ENCODE measurements at places on chromosomes 6 and 20.

GRCh38 chr6:128432394-128432793 lies 88.0 kb downstream of the PTPRK start:
- DNase-seq = no peak

GRCh38 chr20:14207591-14207990 lies 129.8 kb downstream of the FLRT3 start:
- no peak for DNase-seq

DNA sequence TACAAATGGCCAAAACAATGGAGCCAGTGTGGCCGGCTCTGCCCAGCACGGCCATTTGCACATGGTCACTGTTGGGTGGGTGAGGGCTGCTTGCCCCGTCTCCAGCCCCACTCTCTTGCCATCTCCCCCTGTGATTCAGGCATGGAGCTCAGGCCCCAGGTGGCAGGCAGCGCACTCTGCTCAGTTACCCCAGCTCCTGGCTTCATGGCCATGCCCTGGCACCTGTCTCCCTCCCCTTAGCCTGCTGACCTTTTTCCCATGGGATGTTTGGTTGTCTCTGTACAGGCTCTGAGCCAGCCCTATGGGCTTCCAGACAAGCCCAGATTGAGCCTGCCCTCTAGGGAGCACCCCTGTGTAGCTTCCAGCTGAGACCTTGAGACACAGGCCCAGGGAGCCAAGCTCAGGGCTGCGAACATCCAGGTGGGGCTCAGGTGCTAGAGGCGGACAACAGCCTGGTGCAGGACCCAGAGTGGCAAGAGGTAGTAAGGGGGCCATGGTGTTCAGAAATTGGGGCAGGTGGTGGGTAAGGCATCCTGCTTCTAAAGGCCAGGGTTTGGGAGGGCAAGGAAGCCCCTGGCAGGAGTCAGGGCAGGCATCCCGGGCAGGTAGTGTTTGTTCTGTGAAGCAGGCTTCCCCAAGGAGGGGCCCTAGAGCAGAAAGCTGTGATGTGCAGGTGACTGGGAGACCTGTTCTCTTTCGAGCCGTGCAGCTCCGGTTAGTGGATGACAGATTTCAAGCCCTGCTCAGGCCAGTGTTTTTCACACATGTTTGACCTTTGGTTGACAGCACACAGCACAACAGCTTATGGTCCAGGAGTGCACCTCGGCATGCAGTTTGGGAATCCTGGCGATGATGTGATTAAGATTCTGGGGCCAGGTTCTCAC lies 17.7 kb downstream of the SYNJ2 start:
- no peak for DNase-seq

DNA sequence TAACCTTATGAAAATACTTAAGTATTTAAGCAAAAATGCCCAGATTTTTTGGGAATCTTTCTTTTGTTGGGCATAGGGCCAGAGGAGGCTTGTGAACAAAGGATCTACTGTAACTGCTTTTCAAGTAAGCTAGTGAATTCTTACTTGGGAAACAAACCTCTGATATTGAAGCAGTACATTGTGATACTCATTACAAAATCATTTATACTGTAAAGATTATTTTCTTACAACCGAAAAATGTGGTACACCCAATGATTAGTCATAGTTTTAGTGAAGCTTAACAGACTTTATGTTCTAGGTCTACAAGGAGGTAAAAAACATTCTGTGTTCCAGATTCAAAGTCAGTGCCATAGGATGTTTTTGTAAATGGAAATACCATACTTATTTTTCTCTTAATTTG lies 272.9 kb upstream of the KCNQ5 start:
- DNase-seq = no peak

GRCh38 chr20:57627339-57627738 lies 7.1 kb upstream of the ZBP1 start:
- no peak for DNase-seq

DNA sequence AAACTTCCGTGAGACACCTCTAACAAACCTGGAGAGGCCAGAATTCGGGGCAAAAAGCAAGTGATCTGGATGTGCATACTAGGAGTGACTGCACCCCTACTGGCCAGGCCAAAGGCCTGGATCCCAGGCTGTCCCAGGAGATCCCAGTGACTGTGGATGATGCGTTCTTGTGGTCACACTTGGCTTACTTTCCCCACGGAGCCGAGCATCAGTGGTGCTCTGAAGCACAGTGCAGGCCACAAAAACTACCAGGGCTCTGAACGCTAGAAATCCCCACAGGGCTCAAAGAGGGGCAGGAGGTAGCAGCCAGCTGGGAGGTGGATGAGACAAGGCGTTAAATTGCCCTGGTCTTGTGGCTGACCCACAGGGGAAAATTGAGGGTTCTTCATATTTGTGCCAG lies 7.1 kb downstream of the TRIM26 start:
- DNase-seq = no peak

GRCh38 chr20:13118676-13119075 lies 102.4 kb upstream of the ISM1 start:
- DNase-seq = no peak

GRCh38 chr6:96865055-96865405 lies 27.8 kb upstream of the GPR63 start:
- no peak for DNase-seq

- no peak for DNase-seq
Measured at GRCh38 chr6:144939921-144940320, 654.8 kb downstream of the UTRN start.

- no peak for DNase-seq
Measured at GRCh38 chr6:116208056-116208785, 45.7 kb downstream of the TSPYL4 start.

- DNase-seq = peak; percentile 45
Measured at GRCh38 chr6:17015551-17016381, 86.1 kb upstream of the STMND1 start.

- no peak for DNase-seq
Measured at GRCh38 chr6:94254689-94255088, 835.3 kb upstream of the EPHA7 start.

DNA sequence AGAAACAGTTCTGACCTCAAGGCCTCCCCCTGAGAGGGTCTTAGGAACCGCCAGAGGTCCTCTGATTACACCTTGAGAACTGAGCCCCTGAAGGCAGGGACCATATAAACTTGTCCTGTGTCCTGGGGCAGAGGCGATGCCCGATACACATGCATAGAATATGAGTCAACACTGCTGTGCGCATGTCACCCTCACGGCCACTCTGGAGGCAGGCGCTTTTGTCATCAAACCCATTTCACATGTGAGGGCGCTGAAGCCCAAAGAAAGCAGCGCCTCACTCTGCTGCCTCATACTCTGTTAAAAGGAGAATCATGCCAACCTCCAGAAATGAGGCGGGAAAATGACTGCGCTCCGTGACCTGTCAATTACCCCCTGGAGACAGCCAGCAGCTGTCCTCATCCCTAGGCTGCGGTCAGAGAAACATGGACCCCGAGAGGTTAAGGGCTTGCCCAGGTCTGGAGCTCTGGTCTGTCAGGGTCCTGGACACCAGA lies 158.3 kb downstream of the GRM4 start:
- DNase-seq = no peak

GRCh38 chr6:37673436-37673835 lies 24.2 kb downstream of the MDGA1 start:
- no peak for DNase-seq

DNA sequence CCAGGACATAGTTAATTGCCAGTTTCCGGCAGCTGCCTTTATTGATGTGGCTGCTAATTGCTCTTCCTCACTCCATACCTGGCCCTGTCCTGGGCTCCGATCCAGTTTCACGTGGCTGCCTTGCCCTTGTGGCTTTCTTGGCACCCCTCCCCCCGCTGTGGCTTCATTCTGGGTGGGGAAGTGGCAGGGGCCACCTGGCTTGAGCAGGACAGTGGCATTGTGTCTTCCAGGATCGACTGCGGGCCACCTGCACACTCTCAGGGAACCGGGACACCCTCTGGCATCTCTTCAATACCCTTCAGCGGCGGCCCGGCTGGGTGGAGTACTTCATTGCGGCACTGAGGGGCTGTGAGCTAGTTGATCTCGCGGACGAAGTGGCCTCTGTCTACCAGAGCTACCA lies 10.8 kb downstream of the MAVS start:
- no peak for DNase-seq

GRCh38 chr6:30152910-30153610 lies 8.0 kb downstream of the TRIM10 start:
- DNase-seq = no peak

- DNase-seq = no peak
Measured at GRCh38 chr20:19827818-19828217, 69.8 kb downstream of the RIN2 start.

- DNase-seq = no peak
Measured at GRCh38 chr6:39419607-39420006, 97.1 kb upstream of the KCNK16 start.

DNA sequence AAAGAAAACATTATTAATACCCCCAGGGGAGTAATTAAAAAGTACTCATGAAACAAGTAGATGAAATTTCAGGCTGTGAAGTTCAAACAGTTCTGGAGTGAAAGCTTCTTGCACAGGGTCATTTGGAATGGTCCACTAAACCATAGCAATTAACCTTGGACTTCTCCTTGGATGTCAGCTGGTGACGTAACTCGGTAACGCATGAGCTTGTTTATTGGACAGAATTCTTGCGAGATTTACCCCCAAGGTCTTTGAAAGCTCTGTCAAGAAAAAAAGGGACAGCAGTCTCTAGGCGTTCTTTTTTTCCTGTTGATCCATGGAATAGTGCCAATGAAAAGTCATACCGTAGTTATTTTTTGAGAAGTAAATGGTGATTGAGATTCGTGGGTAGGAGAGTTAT lies 2.2 kb downstream of the CD83 start:
- DNase-seq = no peak

GRCh38 chr6:17584241-17584803 lies 15.8 kb upstream of the FAM8A1 start:
- peak; percentile 50 for DNase-seq

DNA sequence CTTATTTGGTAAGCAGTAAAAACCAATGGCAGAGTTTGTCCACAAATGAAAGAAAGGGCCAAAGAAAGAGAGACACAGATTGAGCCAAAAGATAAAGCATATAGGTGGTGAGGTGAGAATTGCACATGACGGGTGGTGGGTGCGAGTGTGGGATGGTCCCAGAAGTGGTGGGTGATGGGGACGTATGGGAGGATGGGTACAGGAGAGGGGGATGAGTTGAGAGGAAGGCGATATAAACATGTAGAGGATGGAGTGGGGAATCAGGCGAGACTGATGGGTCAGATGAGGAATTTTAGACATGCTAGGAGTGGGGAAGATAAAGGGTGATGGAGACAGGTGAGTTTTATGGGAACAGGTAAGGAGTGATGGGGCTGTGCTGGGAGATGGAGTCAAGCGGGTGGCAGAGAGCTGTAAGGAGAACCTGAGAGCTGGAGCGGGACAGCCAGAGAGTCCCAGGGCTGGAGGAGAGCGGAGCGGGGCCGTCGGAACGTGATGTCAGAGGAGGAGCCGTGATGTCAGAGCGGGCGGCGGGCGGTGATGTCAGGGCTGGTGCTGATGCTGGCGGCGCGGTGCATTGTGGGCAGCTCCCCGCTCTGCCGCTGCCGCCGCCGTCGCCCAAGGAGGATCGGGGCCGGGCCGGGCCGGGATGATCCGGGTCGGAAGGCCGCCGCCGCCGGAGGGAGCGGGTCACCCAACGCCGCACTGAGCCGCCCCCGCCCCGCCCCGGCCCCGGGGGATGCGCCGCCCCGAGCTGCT lies at the start of gene TTBK1:
Gene TTBK1, plus strand, starts transcription at position 574 of the 756 bp plus-strand sequence. CDS start 3,180 bp downstream, outside the sequence.
- DNase-seq = no peak

GRCh38 chr6:135902756-135903331 lies 51.3 kb downstream of the PDE7B start:
- DNase-seq = no peak

- peak; percentile 66 for DNase-seq
Measured at GRCh38 chr6:159043251-159043650, 1.5 kb downstream of the TAGAP start.

DNA sequence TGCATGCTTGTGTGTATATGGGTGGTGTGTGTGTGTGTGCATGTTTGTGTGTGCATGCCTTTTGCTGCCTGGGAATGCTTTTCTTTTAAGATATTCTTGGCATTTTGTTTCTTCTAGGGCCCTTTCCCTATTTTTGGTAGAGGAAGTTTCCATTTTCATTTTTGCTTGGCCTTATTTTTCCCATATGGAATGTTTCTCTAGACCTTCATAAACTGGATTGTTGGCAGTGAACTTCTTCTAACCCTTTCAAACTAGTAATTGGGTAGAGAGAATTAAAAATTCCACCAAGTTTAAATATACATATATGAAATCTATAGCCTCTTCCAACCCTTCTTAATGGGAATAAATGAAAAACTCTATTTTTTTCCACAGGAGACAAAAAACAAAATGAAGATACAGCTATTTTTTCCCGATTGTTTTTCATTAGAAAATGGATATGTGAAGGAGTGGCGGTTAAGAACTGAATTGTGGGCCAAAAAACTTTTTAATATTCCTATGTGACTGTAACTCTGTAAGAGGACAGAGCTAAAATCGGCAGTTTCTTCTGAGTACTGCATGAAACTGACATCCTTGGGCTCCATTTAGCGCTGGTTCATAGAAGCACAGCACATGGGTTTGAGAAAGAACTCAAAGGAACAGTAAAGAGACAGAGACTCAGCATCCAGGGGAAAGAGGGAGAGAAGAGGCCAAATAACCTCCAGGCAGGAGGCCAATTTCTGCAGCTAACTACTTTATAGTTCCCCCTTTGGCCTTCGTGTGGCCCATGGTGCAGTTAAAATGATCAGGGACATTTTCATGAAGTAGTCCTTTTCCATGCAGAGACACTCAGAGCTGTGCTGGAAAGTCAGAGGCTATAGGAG lies 102.1 kb downstream of the TMEM170B start:
- DNase-seq = no peak

- DNase-seq = no peak
Measured at GRCh38 chr6:109130065-109130464, 34.8 kb downstream of the CEP57L1 start.

GRCh38 chr6:36136034-36136433 lies 5.7 kb downstream of the MAPK13 start:
- no peak for DNase-seq

- no peak for DNase-seq
Measured at GRCh38 chr6:87297119-87297518, 25.3 kb upstream of the SMIM8 start.

DNA sequence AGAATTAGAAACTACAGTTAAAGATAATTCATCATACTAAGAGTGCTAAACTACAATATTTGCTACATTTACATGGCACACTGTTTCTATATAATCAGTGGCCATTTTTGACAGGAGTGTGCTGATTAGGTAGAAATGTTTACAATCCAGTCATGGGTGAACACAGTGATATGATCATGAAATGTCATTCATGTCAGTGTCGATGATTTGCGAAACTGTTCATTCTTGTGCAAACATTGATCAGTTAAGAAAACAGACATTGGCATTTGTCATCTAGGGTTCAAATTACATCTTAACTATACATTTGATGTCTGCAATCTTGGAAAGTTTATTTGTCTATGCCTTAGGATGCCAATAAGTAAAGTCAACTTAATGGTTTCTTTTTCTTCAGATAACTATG lies 474.9 kb downstream of the DOK5 start:
- DNase-seq = no peak

- DNase-seq = no peak
Measured at GRCh38 chr6:5095236-5095635, 10.1 kb downstream of the PPP1R3G start.

- DNase-seq = no peak
Measured at GRCh38 chr6:74742793-74743508, 462.9 kb downstream of the COL12A1 start.

GRCh38 chr6:145530454-145530853 lies 204.9 kb downstream of the EPM2A start:
- DNase-seq = no peak

- no peak for DNase-seq
Measured at GRCh38 chr6:144364782-144365181, 79.6 kb downstream of the UTRN start.

GRCh38 chr6:16305788-16306187 lies 67.4 kb downstream of the GMPR start:
- DNase-seq = no peak
